Stimulated activated CD4-positive, alpha-beta T cell treated with anti-CD3 and anti-CD28 coated beads, Interleukin-4, amount 100 ng/mL, for 1 hour (primary cell): ENCODE measurements at places on chromosomes 7 and 10.

DNA sequence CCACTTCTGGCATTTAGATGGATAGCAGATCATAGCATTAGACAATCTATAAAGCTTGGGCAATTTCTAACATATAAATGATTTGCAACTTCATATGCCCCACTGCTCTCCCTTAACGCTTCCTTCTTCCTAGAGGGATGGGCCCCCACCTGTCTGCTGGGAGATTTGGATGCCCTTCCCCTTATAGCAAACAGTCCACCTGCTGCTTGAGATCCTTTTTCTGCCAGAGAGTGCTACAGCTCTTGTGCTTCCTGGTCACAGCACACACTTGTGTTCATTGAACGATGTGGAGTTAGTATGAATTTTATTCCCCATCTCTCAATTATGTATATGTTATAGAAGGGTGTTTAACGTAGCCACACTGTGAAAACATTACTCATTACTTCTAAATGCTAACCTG, 10.4 kb upstream of the PCGF5 start:
- no peak for DNase-seq

- no peak for DNase-seq
Measured at GRCh38 chr7:158015403-158016179, 572.0 kb downstream of the PTPRN2 start.

DNA sequence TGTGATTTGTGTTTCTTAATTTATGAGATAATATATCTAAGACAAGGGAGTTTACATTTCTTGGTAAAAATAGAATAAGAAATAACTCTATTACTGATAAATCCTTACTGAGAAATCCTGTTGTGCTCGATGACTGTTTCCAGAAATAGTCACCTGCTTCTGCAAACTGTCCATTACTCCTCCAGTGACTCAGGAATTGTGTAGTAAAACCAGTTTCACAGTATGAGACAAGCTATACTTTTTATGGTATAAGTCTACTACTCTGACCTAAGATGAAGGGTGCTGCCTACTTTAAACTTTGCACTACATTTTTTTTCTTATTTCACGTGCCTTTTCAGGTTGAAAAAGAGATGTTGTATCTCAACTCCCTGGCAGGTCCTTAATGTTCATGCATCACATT, 6.8 kb upstream of the ANKRD22 start:
- DNase-seq, result no peak

DNA sequence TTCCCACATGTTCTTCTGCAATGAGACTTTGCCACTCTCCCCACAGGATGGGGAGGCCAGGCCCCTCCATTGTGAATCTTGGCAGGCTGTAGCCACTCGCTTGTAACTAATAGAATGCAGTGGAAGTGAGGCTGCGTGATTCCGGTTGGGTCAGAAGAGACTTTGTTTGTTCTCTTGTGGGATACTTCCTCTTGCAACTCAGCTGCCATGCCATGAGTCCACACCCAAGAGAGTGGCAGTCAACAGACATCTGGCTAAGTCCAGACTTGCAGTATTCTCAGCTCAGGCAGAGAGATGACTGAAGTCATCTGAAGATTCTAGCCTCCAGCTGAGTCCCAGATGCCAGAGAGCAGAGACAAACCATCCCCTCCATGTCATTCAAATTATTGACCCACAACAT, 153.4 kb upstream of the GDF10 start:
- DNase-seq, result no peak

GRCh38 chr7:51187941-51188340, 128.7 kb downstream of the COBL start:
- no peak for DNase-seq

GRCh38 chr10:132322586-132323048, 9.4 kb upstream of the LRRC27 start:
- no peak for DNase-seq

DNA sequence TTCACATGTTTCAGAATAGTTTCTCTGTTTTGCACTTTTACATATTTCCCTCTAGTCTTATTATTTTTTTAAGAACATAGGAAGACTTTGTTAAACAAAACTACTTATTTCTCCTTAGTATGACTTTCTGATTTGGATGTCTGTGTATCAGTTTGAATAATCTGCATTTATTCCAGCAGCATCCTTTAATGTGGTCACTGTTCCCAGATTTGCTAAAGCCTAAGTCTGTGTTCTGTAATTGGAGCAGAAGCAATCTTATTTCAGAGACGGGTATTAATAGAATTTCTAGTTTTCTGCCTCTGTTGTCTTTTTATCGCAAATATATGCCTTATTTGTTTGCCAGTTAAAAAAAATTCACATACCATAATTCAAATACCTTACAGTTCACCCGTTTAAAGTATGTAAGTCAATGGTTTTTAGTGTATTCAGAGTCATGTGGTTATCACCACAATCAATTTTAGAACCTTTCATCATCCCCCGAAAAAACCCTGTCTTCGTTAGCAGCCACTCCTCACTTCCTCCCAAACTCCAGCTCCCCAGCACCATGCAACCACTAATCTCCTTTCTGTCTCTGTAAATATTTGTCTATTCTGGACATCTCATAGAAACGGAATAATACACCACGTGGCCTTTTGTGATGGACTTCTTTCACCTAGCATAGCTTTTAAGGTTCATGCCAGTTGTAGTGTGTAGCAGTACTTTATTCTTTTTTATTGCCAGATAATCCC, 58.7 kb downstream of the INPP5F start:
- DNase-seq, result no peak

GRCh38 chr7:126223729-126224128, 1029.0 kb downstream of the GRM8 start:
- DNase-seq, result no peak

GRCh38 chr7:12570168-12570533, 369 bp upstream of the SCIN start:
- DNase-seq, result no peak

GRCh38 chr10:67175354-67175753, 249.5 kb downstream of the LRRTM3 start:
- no peak for DNase-seq

DNA sequence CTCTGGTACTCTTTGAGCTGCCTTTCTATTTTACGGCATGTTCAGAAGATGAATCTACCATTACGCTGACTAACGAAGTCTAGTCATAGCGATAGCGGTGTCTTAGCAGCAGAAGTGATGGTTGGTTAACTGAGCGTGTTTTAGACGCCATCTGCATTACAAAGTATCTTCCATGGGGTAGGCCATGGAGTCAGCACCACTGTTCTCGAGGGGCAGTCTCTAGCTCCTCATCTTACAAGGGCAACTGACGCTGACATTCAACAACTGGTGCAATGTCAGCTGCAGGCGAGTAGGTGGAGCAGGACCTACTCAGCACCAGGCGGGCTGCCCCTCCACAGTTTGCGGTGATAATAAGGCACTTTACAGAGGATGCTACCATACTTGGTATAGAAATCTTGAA, 88.7 kb downstream of the ADARB2 start:
- DNase-seq, result no peak

GRCh38 chr7:3537210-3537875, 236.3 kb downstream of the SDK1 start:
- no peak for DNase-seq

GRCh38 chr7:2777898-2778535, 66.1 kb downstream of the GNA12 start:
- DNase-seq, result no peak

DNA sequence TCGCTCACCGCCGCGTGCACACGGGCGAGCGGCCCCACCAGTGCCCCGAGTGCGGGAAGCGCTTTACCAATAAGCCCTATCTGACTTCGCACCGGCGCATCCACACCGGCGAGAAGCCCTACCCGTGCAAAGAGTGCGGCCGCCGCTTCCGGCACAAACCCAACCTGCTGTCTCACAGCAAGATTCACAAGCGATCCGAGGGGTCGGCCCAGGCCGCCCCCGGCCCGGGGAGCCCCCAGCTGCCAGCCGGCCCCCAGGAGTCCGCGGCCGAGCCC, 3.3 kb downstream of the REPIN1 start:
- DNase-seq, result no peak

DNA sequence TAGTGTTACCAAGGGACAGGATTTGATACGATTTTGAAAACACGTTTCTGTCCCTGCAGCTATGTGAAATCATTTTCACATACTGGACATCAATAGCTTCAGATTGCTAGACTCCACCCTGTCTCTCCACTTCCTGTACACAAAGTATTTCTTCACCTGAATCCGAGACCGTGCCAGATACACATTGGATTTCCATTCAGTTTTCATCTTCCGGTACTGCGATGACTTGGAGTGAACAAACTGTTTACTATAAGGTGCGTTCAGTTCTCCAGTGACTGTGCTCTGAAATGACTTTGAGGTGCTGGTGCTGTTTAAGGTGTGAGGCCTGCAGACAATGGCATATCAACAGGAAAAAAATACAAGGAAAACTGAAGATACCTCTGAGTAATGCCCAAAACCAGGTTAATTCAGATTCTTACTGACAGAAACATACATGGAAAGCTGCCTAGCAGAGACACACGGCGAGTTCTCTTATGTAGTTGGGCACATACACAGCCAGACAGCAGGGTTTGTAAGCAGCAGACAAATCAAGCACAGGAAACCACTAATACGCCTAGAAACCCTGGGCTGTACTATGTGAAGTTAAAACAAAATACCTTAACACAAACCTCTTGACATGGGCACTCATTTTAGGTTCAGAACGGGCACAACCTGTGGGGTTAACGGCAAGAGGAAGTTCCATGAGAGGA, 119.2 kb downstream of the GALNT11 start:
- no peak for DNase-seq

DNA sequence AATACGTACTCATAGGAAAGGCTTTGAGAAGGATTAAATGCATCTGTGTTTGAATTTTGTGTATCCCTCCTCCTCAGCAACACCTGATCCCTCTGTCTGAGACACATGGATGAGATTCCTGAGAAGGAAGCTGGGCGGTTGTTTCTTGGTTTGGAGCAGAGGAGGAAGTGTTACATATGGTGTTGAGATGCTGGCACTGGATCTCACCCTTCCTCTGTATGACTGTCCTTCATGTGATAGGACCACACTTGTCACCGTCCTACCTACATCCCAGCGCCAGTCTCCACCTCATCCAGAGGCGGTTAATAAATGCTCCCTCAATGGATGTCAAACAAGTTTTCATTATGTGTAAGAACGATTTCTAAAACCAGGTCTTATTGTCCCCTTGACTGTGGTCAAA, 49.4 kb upstream of the KLF6 start:
- DNase-seq, result no peak

GRCh38 chr7:139886206-139886605, 57.1 kb downstream of the TBXAS1 start:
- DNase-seq, result no peak

- DNase-seq, result no peak
Measured at GRCh38 chr7:111987115-111987826, 218.9 kb downstream of the DOCK4 start.

- no peak for DNase-seq
Measured at GRCh38 chr10:80739963-80740715, 202.4 kb downstream of the SH2D4B start.
